ENCODE measurements at places on chromosomes 5 and 9.

DNA sequence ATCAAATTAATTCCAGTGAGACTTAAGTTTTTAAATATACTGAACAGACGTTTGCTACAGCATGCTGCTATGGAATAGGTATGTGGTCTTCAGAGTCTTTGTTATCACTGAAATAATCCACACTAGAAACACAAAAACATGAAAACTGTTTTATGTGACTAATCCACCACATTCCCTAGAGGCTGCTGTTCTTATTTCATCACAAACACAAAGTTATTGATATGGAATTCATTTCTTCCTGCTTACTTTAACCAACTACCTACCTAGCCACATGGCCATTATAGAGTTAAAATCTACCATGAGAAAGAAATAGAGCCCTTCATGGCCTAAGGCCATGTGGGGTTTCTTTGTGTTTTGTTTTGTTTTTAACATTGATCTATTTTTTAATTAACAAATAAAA lies 232.3 kb upstream of the PTGER4 start:
- peak; percentile 70 for DNase-seq

DNA sequence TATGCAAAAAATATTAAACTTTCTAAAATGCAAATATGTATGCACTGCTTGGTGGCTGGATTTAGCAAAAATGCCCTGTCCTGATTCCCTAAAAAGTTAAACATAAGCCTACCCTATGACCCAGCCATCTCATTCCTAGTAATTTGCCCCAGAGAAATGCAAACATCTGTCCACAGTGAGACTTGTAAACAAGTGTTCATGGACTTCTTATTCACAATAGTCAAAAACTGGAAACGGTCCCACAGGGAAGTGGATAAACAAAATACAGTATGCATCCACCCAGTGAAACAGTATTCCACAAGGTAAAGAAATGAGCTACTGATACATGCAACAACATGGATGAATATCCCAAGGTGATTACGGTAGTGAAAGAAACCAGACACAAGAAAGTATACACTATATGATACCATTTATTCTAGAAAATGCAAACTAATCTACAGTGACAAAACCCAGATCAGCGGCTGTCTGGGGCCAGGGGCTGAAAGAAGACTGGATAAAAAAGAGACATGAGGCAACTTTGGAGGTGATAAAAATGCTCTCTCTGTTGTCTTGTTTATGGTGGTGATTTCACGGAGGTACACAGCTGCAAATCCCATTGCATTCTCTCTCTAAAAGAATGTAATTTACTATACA lies 277.3 kb downstream of the GLIS3 start:
- no peak for DNase-seq

DNA sequence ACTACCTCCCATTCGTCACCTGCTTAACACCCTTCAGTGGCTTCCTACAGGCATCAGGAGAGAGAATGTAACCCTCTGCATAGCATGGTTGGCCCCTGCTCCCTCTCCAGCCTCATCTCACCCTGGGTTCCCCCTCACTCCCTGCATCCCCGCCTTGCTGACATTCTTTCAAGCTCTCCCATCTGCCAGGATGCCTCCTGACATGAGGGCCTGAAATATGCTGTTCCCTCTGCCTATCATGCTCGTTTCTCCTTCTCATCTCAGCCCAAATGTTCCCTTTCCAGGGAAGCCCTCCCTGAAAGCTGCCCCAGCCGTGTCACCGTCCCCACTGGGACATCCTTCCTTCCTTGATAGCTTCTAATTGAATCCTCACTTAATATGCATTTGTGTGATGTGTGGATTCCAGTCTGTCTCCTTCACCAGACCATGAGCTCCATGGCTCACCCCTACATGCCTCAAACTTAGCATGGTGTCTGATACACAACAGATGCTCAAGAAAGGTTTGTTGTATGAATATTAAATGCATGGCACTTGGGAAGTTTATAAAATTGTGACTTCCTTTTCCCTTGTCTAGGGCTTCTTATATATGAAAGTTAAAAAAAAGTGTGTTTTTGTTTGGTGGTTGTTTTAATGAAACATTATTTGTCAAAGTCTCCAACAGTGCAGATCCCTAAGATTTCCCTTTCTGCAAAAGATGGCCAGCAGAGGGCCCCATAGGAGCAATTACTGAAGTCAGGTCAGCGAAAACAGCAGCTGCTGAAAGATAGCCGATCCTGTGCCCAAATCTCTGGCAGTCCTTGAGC lies 7.3 kb upstream of the C5orf58 start:
- peak; percentile 58 for DNase-seq

DNA sequence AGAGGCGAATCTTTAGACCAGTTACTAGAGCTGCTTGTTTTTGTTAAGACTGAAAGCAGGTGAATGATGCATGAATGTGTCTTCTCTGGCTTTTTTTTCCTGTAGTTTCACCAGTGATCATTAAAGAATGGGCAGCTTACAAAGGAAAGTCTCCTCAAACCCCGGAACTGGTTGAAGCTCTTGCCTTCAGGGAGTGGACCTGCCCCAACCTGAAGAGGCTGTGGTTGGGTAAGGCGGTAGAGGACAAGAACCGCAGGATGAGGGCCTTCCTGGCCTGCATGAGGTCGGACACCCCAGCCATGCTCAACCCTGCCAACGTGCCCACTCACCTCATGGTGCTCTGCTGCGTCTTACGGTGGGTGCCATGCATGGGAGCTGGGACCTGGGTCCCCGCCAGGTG lies 33.3 kb upstream of the PHF2 start:
- DNase-seq, result no peak

- DNase-seq, result no peak
Measured at GRCh38 chr9:128231638-128232527, 28.7 kb downstream of the DNM1 start.

GRCh38 chr5:93126634-93127033 lies 454.4 kb downstream of the NR2F1-AS1 start:
- DNase-seq, result peak; percentile 56

DNA sequence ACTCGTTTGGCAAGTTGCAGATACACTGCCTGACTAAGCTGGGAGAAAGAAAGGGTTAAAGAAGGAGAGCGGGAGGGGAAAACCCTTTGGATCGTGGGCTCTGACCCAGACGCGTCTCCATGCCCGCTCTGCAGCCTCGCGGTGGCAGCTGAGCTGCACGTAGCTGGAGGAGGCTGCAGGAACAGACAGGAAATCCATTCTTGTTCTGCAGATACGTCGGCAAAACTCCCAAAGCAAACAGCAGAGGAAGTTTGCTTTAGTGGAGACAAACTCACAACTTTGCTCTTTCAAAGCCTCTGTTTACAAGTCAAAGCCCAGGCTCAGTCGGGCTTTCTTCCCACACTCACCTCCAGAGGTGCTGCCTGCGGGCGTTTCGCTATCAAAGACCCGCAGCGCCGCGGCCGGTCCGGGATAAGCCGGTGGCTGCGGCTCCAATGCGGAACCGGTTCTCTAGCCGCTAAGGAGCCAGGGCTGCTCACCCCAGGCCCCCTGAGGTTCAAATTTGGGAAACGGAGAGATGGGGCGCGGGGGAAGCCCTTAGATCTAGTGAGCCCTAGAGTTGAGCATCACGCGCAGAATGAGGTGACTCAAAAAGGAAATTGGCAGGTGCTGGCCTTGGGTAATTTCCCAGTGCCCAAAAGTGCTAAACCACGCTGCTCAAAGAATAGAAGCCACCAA lies 60.7 kb downstream of the MAT2B start:
- DNase-seq, result peak; percentile 20

- DNase-seq, result no peak
Measured at GRCh38 chr9:111063332-111063731, 25.1 kb upstream of the LPAR1 start.

DNA sequence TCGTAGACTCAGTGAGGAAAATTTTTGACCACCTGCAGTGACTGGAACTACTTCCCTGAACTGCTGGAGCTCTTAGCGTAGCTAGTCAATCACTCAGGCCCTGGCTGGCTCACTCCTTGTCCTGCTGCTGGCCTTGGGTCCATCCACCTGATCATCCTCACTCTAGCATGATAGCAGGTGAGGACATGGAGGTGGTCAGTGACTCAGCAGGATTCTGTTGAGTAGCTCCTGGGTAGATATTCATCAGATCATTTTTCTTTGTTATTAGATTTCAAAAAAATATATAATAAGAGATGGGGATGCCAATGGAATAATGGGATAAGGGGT lies 25.0 kb upstream of the SEMA4D start:
- no peak for DNase-seq

DNA sequence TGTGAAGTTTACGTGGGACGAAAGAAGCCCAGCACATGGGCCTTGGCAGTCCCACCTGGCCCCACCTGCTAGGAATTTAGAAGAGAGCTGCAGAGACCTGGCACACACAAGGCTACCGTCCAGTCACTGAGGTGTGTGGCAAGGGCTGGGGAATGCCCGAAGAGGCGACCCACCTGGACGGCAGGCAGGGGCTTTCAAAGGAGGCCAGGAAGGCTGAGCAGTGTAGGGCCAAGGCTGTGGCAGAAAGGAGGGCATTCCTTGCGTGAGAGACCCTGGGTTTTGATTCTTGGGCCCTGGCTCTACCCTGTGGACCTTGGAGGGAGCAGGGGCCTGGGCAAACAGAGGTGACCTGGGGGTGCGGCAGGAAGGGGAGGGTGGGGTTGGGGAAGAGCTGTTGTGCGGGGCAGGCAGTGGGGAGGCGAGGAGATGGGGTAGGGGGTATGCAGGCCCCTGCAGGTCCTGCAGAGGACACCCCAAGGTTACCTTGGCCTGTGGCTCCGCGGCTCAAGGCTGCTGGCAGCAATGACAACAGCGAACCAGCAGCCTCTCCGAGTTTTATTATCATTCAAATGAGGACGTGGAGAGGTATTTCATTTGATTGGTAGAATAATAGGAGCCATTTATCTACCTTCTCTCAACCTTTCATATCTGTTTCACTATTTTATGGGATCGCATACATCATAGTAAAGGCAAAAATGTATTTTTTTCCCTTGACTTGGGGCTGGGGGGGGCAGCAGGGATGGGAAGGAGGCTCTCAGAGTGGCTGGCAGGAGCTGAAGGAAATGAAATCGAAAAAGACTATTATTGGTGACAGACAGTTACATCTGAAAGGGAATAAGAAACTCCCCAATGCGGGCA lies 24.8 kb downstream of the TSPAN17 start:
- DNase-seq, result no peak

DNA sequence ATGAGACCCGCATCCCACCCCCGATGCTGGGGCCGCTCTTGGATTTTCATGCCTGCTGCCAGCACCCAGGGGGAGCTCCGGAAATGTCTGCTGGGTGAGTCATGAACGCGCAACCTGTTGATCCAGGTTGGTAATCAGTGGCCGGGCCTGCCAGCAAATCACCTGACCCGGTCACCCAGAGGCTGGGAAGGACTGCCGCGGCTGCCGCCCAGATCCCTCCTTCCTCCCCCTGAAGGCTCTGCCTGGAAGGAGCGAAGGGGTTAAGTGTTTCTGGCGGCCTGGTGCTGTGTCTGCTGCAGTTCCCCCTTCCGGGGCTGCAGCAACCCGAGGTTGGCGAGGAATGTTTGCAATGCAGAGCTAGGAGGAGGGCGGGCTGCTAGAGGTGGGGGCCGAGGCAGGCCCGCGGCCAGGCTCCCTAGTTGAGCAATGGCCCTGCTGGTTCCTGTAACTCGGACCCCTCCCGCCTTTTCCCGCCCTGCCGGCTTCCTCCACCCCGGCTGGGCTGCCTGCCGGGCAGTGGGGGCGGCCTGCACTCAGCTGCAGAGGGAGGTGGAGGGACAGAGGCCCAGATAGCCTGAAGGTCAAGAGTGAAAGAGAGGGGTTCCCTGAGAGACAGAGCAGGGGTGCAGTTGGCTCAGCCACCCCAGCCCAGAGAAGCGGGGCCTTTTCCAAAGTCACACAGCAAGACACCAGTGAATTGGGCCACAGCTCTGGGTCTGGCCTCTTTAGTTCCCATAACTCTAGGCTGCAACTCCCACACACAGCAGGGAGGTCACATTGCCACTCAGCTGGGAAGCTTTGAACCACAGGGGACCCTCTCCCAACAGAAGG lies 156.3 kb upstream of the IER5L start:
- DNase-seq, result peak; percentile 97

DNA sequence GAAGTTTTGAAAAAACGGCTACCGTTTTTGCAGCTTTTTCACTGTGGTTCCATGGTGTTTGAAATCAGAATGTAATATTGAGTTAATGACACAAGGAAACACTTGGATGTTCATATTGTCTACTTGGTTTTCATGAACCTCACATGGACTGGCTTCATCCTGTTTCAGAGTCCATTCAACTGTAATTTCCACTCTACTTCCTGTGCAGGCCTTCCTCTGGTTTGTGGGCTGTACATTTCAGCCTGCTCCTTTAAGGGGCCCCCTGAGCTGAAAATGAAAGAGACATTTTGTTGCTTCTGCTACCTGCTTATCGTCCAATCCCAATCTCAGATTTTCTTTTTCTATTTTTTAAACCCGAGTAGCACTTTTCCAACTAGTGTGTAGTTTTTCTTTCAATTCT lies 41.8 kb upstream of the CDKN2B start:
- no peak for DNase-seq

DNA sequence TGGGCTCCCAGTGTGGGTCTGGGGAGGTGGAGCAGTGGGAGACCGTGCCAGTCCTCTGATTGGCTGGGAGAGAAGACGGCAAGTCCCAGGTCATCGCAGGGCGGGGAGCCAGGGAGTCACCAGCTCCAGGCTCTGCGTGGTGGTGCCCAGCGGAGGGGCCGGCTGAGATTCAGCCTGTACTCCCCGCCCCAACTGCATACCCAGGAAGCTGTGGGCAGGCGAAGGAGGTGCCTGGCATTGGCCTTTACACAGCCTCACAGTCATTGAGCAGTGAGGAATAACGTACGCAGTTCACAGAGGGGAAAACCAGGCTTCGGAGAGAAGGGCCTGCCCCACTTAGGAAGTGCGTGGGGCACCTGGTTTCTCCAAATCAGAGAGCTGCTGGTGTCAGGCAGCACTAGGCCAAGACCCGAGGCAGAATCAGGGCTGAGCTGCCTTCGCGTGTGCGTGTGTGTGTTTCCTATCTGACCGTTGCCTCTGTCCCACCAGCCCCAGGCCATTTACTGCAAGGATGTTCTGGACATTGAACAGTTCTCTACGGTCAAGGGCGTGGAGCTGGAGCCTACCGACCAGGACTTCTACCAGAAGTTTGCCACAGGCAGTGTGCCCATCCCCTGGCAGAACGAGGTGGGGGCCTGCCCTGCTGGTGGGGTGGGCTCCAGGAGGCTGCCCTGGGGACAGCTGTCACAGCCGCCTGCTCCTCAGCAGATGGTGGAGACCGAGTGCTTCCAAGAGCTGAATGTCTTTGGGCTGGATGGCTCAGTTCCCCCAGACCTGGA lies 6.2 kb upstream of the PRR7 start:
- no peak for DNase-seq

DNA sequence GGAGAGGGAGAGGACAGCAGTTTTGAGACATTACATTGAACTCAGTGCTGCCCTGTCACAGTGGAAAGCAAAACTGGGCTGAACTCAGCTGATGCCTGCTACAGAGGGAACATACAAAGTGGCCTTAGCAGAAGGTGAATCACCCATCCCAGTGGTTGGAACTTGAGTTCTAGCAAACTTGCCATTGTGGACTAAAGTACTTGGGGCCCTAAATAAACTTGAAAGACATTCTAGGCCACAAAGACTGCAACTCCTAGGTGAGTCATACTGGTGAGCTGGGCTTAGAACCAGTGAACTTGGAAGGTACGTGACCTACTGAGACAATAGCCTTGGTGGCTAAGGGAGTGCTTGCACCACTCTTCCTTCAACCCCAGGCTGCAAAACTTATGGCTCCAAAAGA lies 155.7 kb upstream of the RIOK2 start:
- DNase-seq, result no peak

Measured in bronchial epithelial cell (primary cell).